Activated T-cell treated with anti-CD3 and anti-CD28 coated beads for 1 hour (primary cell): ENCODE measurements at places on chromosomes 2 and 18.

DNA sequence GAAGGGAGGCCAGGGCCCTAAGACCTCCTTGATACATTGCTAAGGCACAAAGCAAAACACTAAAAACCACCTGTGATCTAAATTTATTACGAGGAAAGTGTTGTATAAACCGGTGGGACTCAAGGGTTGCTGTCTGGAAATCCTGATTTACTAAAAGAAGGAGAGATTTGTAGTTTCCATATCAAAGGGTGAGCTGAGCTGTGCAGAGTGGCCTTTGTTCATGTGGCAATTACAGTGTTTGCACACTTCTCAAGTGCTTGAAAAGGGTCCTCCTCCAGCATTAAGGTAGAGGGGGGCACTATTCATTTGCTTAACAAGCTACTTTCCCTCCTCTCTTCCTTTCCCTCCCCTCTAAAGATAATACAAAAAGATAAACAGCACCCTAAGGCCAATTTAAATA is 30.5 kb upstream of the ITGA4 start:
- DNase-seq = no peak

GRCh38 chr2:157067562-157067961 is 189.9 kb upstream of the GALNT5 start:
- no peak for DNase-seq

DNA sequence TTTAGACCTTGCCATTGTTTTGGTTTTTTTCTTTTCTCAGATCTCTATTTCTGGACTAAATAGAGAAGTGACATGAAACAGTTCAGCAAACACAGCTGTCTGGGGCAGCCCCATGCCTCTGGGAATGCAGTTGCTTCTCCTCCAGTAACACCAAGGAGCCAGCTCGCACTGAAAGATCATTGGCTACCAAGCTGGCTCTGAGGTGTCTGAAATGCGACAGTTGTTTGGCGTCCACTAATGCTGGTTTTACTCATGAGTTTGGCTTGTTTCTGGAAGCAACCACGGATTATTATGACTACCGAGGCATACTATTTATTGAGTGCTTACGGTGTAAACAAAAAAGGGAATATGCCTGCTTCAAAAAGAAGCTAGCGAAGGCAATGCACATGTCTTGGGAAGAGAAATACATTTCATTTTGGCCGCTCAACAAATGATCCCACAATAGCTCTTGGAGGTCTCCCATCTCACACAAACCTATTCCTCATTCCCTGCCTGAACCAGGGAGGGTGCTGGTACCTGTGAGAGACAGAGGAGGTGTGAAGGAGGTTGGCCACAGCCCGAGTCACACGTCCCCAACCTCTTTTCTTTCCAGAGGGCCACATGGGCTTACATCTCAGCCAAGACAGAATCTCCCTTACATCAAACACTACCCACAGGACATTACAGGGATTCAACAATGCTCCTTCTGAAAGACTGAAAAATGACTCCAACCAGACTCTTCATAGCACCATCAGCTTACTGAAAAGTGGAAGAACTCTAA is 37.5 kb upstream of the NEB start:
- no peak for DNase-seq

DNA sequence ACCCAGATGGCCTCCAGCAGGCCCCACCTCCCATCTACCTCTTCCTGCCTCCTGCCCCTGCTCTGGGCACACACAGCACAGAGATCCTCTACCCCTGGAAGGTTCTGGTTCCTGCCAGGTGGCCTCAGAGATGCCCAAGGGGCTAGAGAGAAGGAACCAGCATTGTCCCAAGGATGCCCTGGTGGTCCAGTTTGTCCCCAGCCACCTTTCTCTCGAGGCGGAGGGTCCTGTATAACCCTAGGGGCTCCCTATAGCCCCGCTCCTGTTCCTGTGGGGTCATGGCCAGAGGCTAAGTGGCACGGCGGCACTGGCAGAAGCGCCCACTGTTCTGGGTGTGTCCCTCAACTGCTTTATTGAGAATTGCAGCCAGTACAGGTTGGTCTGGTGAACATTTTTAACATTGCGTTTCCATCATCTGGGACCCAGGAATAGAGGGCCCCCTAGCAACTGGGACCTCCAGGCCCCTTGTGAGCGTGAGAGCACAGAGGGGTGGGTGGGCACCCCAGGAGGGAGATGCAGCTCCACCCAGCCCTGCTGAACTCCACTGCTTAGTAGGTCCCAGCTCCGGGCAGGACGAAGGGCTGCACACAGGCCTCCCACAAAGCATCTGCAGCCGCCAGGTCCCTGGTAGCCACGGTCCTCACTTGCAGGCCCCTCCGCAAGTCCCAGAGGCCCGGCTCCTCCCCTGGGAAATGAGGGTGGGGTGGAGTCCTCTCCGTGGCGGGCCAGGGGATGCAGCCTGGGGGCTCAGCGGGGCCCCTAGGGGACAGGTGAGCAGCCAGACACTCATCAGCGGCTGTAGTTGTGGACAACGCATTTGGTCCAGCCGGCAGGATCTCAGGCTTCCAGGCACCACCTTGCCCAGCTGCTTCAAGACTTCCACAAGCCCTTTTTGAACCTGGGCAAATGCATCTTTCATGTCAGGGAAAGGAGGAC is 33.1 kb downstream of the GPC1 start:
- DNase-seq = no peak

GRCh38 chr2:165868211-165868610 is 74.2 kb upstream of the GALNT3 start:
- DNase-seq = no peak

GRCh38 chr2:219947575-219947974 is 320.1 kb downstream of the SLC4A3 start:
- DNase-seq = no peak

- no peak for DNase-seq
Observed at GRCh38 chr2:219060821-219061791, at the start of gene IHH. Gene IHH (minus strand): TSS chr2:219060921. CDS start chr2:219060467, 454 bp downstream.

DNA sequence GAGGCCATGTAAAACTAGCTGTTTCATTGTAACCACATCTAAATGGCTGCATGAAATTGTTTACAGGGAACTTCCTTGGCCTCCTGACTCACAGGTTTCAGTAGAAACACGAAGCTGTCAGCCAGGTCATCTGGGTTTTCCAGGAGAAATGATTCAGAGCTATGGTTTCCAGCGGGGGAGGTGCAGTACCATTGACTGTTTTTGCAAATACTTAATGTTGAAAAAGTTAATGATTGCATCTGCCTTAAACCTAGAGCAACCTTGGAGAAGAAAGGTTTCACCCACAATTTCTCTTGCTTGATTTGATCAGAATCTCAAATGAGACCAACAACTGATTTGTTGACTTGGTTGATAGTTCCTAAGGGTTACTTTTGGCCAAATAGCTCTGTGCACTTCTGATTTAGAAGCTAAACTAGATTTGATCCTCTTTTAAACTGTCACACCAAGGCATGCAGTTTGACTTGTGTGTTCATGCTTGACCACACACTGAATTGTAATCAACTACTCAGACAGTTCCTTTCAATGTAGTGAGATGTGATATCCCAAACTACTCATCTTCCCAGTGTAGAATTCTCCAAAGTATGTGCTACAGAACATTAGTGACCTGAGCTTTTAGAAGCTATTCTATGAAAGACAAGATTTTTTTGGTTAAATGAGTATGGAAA is 193.5 kb upstream of the CHST9 start:
- no peak for DNase-seq

DNA sequence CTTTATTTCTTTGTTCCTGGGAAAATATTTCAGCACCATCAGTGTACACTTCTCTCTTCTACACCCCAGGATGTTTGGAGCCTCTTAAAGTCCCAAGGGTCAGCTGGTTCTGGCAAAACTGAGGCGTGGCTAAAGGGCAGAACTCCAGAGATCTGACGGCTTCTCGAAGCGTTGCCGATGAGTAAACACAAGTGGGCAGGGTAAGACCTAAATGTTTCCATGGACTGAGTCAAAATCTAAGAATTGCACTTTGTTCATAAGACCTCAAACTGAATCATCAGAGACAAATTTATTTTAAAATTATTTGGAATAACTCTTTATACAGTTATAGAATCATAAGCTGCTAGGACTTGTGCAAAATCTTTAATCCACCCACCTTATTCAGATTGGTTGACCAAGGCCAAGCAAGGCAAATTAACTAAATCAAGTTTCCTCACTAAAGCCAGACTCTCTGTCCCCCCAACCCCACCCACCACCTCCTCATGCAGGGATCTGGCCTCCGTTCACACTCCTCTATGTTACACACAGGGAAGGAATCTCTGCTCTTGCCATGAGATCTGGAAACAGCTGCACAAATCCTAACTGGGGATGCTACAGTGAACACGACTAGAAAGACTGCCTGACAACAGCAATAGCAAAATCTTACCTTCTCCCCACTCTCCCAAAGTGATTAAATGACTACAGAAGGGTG is 342.6 kb upstream of the KLHL29 start:
- DNase-seq = no peak

DNA sequence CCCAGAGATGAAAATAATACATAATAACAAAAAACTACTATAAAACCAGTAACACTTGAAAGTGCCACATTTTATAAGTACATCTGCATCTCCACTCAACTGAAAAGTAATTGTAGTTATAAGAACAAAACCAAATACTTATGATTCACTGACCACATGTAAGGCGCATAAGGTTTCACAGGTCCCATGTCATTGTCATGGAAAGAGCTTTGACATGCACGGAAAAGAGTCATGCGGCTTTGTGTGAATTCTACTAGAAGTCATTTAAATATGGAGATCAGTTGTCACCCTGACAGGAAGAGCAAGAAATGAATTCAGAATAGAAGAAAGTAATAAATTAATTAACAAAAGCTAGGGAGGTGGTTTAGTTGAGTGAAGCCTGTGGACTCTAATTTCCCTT is 459.1 kb downstream of the CDH2 start:
- DNase-seq = no peak

DNA sequence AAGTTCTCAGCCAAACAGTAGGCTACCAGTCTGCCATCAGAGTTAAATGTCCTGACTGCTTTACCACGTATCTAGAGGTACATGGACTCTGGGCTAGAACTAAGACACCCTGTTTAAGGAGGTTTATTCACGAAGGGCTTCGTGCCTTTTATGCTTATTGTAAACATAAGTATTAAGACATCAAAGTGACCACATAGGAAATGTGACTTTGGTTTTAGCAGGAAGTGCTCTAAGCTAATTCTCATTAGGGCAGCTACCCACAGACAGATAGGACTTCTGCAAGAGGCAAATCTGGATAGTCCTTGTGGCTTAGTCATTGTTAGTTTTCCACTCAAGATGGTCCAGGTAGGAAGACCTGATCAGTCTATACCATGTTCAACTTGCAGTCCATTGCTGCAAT is 233.3 kb upstream of the MGAT5 start:
- DNase-seq = no peak

DNA sequence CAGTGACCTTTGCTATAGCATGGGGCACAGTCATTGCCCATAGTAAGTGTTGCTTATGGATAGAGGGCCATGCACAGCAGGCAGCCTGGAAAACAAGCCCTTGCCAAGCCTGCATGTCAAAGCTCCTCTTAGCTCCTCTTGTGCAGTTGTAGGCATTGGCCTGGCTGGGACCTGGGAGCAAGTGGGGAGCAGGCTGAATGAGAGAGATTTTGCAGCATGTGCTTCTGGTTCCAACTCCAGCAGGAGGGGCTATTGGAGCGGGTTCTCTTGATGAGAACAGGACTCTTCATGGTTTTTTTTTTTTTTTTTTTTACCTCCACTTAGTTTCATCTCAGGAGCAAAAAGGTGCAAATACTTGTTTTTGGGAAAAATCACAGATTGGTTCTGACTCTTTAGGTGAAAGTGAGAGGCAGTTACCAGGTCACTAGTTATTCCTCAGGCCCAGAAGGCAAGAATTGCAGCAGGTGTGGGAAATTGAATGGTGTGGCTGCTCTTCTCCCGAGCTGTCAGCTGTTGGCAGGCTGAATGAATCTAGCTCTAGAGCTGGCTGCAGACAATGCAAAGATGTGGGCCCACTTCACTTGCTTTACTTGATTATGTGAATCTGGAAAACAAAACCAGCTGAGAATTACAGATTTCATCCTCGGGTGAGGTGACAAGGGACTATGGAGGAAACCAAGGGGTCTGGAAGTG is 95.9 kb downstream of the MAP4K4 start:
- no peak for DNase-seq

GRCh38 chr18:46867367-46868143 is 49.8 kb downstream of the PIAS2 start:
- DNase-seq = no peak

GRCh38 chr2:187543488-187543887 is 10.7 kb downstream of the TFPI start:
- DNase-seq = no peak

DNA sequence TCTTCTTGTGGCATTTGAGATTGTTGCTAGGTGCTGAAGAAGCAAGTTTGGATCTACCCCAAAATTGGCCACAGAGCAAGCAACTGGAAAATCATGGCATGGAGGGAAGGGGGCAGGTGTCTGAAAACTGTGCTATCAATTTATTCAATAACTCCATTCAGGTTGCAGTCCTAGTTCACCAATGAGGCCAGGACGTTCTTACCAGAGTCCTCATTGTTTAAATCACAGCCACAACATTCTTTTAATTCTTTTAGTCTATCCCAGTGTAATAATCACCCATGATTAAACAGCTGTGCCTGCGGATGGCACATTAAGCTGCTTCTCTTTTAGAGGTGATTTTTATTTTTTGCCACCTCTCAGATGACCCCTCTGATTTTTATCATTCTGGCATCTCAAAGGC is 103.5 kb downstream of the ANKRD44 start:
- DNase-seq = no peak

DNA sequence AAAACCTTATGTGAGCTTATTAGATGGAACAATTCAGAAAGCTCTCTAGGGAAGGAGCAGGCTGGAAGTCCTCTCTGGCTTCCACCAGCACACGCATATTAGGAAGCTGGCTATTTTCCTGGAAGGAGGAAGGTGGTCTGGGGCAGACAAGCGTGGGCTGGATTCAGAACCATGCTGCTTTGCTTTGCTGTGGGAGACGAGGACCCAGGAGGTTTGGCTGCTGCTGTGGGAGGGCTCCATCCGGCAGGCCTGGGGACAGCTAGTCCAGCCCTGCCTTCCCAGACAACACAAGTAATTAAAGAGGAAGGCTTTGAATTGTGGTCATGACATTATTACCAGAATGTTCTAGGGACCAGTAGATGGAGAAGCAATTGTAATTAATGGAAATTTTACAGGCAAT is 238.8 kb upstream of the MYT1L start:
- no peak for DNase-seq

- DNase-seq = no peak
Observed at GRCh38 chr2:64141674-64142405, 2.4 kb downstream of the PELI1 start.

- no peak for DNase-seq
Observed at GRCh38 chr2:179226203-179226960, 38.2 kb downstream of the SESTD1 start.

GRCh38 chr18:58234359-58234741 is 190.3 kb downstream of the NEDD4L start:
- DNase-seq = no peak

- no peak for DNase-seq
Observed at GRCh38 chr2:216229277-216229914, 120.2 kb downstream of the XRCC5 start.

GRCh38 chr2:168782271-168782670 is 20.2 kb upstream of the NOSTRIN start:
- DNase-seq = no peak

DNA sequence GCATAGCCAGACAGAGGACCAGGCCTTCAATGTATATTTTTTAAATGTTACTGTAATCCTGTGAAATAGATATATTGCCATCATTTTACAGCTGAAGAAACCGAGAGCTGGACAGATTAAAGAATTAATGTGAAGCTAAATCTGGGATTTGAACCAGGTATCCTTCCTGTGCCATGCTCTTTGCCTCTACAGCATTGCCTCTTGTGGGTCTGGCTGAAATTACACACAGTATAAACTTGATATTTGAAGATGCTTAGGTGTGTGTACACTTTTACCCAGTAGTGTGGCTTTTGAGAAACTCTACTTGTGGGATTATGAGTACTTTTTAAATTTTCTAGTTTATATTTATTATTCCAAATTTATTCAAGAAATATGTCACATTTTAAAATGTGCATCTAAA is 264.5 kb downstream of the CNTNAP5 start:
- DNase-seq = no peak
